ENCODE measurements at places on chromosomes 4 and X.

GRCh38 chr4:82372517-82373485 is 990 bp downstream of the HNRNPD start:
- peak; percentile 68 for DNase-seq

DNA sequence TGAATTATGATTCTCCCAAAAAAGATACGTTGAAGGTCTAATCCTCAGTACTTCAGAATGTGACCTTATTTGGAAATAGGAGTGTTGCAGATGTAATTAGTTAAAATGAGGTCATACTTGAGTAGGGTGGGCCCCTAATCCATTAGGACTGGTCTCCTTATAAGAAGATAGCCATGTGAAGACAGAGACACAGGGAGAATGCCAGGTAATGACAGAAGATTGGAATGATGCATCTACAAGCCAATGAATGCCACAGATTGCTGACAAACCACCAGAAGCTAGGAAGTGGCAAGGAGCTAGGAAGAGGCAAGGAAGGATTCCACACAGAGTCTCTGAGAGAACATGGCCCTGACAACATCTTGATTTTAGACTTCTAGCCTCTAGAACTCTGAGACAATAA is 7.4 kb upstream of the RPS6KA3 start:
- DNase-seq: no peak

DNA sequence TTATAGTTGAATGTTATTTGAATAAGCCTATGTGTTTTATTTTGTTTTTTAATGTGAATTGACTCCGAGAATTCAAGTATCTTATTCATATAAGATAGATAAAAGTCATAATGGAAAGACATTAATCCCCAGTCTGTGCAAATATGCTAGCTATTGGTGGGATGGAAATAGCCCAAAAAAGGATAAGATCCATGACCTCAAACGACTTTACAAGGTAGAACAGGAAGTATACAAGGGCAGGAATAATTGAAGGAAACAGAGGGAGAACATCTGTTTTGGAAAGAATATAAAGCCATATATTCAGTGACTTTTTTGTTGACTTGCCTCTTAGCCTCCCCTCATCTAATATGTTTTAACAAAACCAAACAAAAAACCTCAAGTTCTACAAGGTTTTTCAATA is 9.0 kb downstream of the ABCE1 start:
- no peak for DNase-seq

- DNase-seq: no peak
Observed at GRCh38 chr4:93029769-93030168, 726.0 kb downstream of the GRID2 start.

DNA sequence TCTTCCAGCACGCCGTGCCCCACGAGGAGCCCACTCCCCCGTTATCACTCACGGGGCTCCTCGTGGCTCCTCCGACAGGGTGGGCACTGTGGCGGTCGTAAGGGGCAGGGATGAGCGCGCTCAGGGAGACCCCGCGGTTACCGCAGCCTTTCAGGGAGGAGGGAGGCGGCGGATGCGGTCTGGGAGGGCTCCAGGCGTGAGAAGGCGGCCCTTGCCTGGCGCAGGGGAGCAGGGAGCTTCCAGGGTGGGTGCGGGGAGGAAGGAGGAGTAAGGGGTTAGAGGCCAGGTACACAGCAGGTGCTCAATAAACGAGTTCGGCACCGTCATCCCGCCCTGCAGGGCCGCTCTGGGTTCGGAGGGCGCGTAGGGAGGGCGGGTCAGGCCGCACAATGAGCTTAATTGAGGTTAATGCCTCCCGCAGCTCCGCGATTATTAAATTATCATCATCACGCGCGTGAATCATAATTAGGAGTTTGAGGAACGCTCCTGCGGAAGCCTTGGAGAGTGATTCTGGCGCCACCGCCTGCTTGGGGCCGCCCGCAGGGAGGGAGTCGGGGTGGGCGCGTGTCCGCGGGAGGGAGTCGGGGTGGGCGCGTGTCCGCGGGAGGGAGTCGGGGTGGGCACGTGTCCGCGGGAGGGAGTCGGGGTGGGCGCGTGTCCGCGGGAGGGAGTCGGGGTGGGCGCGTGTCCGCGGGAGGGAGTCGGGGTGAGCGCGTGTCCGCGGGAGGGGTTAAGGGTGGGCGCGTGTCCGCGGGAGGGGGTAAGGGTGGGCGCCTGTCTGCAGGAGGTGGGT is 7.6 kb upstream of the NKX1-1 start:
- no peak for DNase-seq

- DNase-seq: peak; percentile 49
Observed at GRCh38 chr4:159487284-159487747, 384.4 kb downstream of the RAPGEF2 start.

GRCh38 chrX:100911731-100912130 is 17.0 kb downstream of the XKRX start:
- DNase-seq: no peak

GRCh38 chr4:113760094-113760794 is 1.3 kb downstream of the CAMK2D start:
- peak; percentile 35 for DNase-seq

- no peak for DNase-seq
Observed at GRCh38 chr4:126965877-126966276, 666.9 kb upstream of the INTU start.

DNA sequence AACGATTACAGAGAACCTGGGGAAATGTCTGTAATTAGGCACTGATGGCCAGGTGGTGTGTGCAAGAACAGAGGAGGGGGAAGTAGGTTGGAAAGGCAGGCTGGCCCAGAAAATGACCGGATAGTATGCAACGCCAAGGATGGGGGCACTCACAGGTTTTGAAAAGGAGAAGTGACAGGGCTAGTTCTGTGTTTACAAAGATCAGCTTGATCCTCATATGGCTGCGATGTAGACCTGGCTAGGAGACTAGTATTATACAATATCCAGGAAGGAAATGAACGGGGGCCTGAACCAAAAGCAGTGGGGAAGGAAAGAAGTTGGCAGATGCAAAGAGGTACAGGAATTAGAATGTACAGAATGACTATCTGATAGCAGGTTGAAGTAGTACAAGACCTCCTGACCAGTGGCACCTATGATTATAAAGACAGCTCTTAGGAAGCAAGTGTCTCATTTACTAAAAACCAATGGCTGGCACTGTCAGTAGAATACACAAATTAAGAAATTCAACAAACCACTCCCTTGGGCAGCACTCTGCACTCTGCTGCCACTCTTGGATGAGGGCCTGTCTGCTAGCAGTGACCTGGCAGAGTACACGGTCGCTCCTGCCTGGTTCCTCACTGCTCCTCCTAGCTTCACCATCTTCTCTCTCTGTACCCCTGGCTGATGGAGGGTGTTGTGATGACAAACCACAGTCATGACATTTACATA is 14.1 kb downstream of the MFAP3L start:
- no peak for DNase-seq

DNA sequence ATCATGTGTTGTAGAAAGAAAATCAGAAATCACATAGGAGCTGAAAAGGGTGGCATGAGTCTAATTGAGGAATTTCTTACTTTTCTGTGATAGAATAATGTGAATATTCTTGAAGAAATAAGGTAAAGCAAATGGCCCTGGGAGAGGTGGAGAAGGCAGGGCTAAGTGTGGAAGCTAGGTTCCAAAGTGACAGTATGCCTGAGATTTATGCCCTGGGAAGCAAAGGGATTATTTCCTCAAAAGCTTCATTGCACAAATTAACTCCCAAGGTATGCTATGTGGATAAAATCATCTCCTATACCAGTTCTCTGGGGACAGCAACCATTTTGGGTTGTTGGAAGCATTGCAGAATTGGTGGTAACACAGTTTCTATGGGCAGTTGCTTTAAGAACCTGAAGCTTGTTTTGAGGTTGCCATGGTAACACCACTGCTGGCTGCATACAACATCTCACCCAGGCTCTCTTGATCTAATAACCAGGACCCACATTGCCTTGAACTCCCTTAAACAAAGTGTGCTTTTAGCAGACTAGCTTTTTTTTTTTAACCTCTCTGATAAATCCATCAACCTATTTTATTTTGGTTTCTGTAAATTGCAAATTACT is 21.0 kb downstream of the MAOA start:
- DNase-seq: no peak

DNA sequence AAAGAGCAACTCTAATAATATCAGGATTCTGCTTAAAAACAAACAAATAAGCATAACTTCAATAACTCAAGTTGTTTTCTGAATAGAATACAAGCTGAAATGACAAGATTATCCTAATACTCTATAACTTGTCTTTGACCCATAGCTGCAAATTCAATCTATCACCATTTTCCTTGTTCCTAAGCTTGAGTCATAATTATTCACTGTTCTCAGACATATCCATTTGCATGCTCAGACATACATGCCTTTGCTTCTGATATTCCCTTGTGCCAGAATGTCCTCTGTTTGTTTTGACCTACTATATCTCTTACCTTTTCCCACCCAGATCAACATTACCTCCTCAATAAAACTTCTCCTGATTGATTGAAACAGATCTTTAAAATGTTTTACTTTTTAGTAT is 109.7 kb downstream of the SNCA start:
- no peak for DNase-seq

GRCh38 chr4:105624530-105624929 is 72.1 kb downstream of the ARHGEF38 start:
- DNase-seq: no peak

DNA sequence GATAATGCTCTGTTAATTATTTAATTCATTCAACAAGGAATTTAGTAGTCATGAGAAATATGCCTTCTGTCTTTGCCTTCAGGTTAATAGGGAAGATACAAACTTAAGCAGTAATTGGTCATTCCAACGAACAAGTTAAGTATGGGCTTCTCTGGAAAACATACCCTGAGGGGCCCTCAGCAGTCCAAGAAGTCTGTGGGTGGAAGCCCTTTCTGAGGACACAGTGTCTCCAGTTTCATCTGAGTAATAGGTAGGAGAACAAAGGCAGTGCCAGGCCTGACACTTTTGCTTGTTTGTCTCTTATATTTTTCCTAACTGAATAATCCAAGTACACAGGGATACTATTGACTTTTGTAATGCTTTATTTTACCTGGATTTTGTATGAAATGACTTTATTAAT is 262.5 kb downstream of the FBXW7 start:
- no peak for DNase-seq

DNA sequence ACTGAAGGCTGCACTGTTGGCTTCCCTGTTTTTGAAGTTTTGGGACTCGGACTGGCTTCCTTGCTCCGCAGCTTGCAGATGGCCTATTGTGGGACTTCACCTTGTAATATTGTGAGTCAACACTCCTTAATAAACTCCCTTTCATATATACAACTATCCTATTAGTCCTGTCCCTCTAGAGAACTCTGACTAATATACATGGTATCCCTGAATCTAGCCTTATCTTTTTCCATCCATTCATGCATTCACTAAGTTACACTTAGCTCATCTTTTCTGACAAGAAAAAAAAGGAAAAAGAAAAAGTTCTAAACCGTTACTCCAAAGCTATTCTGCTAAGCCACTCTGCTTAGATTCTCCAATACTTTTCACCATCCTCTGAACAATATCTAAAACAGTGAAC is 1260.2 kb upstream of the PCDH7 start:
- no peak for DNase-seq

- no peak for DNase-seq
Observed at GRCh38 chr4:19583827-19584569, 667.7 kb upstream of the SLIT2 start.

DNA sequence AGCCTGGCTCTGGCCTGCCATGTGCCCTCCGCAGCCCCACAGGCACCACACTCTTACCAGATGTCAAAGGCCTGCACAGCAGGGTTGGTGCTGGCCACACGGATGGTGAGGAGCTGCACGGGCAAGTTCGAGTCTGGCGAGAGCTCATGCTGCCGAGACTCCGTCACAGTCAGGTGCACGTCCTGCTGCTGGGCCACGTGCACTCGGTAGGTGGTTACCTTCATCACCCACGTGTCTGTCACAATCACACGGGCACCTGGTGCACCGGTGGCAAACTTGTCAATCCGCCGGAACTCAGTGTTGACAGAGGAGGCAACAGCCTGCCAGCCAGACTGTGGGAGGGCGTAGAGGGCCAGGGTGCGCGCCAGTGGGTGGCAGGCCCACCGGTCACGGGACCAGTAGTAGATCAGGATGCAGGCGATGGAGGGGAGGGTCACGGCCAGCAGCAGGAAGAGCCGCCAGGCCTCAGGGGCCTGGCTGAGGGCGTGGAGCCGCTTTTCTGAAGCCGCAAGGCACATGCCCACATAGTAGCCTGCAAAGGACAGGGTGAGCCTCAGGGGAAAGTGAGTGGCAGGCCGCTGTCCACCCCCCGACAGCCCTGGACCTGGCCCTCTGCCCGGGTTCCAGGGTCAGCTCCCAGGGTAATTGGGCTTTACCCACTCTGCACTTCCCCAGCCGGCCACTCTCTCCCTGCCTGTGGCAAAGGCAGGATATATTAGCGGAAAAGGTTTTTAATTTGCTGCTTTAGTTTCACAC is 2.9 kb downstream of the TMEM129 start:
- DNase-seq: no peak

Measured in kidney capillary endothelial cell (primary cell).